Activated naive CD8-positive, alpha-beta T cell treated with anti-CD3 and anti-CD28 coated beads, Interleukin-2, amount 10 ng/mL, durations not matched to agents 7 days and 5 days (primary cell): ENCODE measurements at places on chromosomes 6 and 20. TPM values are rescaled to one million over a fixed set of nuclear protein-coding genes. Genes with fewer than 3 reads are reported as not detected.

GRCh38 chr6:47836046-47836445, 54.2 kb downstream of the OPN5 start:
- no peaks in the 10 kb centered on the region for H3K4me1 ChIP-seq
- no peak overlapping the region for H3K4me3 ChIP-seq
- no peak overlapping the region for H3K27ac ChIP-seq
- no peaks in the 10 kb centered on the region for H3K36me3 ChIP-seq
- peaks cover 10% of the 10 kb centered on the region for H3K27me3 ChIP-seq

- no peak for DNase-seq
- H3K27me3 ChIP-seq, result no peaks in the 10 kb centered on the region
- no peaks in the 10 kb centered on the region for H3K4me1 ChIP-seq
- H3K27ac ChIP-seq, result no peak overlapping the region
- H3K36me3 ChIP-seq, result no peaks in the 10 kb centered on the region
These were observed 152.4 kb downstream of the KIF6 start for GRCh38 chr6:39572661-39573340.

DNA sequence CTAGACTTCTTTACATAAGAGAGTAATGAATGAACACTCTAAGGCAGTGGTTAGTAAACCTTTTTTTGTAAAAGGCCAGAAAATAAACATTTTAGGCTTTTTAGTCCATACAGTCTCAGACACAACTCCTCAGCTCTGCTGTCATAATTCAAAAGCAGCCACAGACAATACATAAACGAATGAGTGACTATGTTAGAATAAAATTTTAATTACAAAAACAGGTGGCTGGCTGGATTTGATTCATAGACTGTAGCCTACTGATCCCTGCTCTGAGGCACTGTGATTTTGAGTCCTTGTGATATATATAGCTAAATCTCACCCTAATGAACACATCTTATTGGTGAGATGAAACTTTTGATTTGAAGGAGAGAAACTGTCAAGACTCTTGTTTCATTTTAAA, 155.1 kb downstream of the AIG1 start:
- H3K27ac ChIP-seq, result no peak overlapping the region
- no peaks in the 10 kb centered on the region for H3K4me1 ChIP-seq
- H3K36me3 ChIP-seq, result no peaks in the 10 kb centered on the region
- no peak for DNase-seq

GRCh38 chr20:62921119-62921687, 5.1 kb downstream of the DIDO1 start:
- peaks cover 70% of the 10 kb centered on the region for H3K4me1 ChIP-seq
- H3K4me3 ChIP-seq, result peak overlapping the region; percentile 77
- H3K36me3 ChIP-seq, result peaks cover 12% of the 10 kb centered on the region
- peak overlapping the region; percentile 86 for H3K27ac ChIP-seq

GRCh38 chr6:129750360-129750759, 40.4 kb upstream of the ARHGAP18 start:
- H3K27ac ChIP-seq, result peak overlapping the region; percentile 97
- H3K36me3 ChIP-seq, result peaks cover 3% of the 10 kb centered on the region
- H3K4me1 ChIP-seq, result peaks cover 45% of the 10 kb centered on the region
- H3K27me3 ChIP-seq, result no peaks in the 10 kb centered on the region

DNA sequence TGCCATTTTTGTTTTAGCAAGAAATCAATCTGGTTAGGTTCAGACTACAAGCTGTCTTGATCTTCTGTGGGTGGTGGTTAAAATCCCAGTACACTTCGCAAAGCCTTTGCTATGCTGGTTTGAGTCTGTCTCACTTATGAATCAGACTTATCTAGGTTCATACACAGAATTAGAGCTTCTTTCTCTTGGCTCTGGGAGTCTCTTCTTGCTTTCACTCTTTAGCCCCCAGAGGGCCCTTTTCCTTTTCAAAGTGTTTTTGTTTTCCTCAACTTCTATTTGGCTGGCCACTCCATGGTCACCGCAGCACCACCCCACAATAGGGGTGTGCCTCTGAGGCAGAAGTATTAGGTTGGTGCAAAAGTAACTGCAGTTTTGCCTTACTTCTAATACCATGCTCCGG, 21.3 kb downstream of the ECI2 start:
- no peak overlapping the region for H3K4me3 ChIP-seq
- no peaks in the 10 kb centered on the region for H3K4me1 ChIP-seq
- peaks cover 12% of the 10 kb centered on the region for H3K27me3 ChIP-seq
- no peak overlapping the region for H3K27ac ChIP-seq
- peaks cover 38% of the 10 kb centered on the region for H3K36me3 ChIP-seq
- no peak for DNase-seq

DNA sequence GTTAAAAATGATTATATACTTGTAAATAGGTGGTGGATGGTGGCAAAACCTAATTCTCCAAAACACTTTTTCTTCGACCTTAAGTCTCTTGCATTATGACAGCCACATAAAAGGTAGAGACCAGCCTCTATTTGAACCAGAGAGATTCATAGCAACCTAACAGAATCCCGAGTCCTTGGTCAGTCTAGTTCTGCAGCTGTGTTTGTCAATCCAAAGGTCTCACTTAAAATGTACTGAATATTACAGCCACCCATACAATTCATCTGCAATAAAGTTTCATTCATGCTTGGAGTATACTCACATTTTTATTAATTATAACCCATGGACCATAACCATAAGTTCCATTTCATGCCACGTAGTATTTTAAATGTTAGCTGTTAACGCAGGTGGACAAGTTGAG, 87.2 kb downstream of the EPM2A start:
- H3K36me3 ChIP-seq, result no peaks in the 10 kb centered on the region
- H3K27ac ChIP-seq, result no peak overlapping the region
- no peak overlapping the region for H3K4me3 ChIP-seq
- H3K27me3 ChIP-seq, result no peaks in the 10 kb centered on the region
- no peak for DNase-seq

DNA sequence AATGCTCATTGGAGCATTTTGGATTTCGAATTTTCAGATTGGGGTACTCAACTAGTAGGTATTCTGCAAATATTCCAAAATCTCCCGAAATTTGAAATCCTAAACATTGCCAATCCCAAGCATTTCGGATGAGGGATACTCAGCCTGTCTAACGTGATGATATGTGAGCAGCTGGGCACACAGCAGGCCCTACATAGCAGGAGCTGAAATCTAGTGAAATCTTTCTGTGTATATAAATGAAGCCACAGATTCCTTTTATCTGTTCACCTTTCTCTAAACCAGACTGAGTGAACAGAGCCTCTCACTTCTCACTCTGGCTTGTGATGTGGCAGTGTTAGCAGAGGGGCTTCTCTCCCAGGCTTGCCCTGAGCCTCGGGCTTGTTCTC, 17.8 kb downstream of the STX16 start:
- peaks cover 33% of the 10 kb centered on the region for H3K4me1 ChIP-seq
- H3K36me3 ChIP-seq, result peaks cover 42% of the 10 kb centered on the region
- no peak overlapping the region for H3K4me3 ChIP-seq
- no peak for DNase-seq
- no peak overlapping the region for H3K27ac ChIP-seq
- H3K27me3 ChIP-seq, result no peaks in the 10 kb centered on the region

- no peak overlapping the region for H3K27ac ChIP-seq
- DNase-seq, result no peak
- H3K4me1 ChIP-seq, result peaks cover 9% of the 10 kb centered on the region
- peaks cover 16% of the 10 kb centered on the region for H3K36me3 ChIP-seq
These were observed 280.0 kb downstream of the SOX4 start for GRCh38 chr6:21873562-21873961.

- no peak overlapping the region for H3K27ac ChIP-seq
- no peak for DNase-seq
- no peaks in the 10 kb centered on the region for H3K36me3 ChIP-seq
- peaks cover 5% of the 10 kb centered on the region for H3K4me1 ChIP-seq
These were observed 50.4 kb downstream of the RIN2 start for GRCh38 chr20:19808498-19808897.

- peaks cover 1% of the 10 kb centered on the region for H3K36me3 ChIP-seq
- peaks cover 45% of the 10 kb centered on the region for H3K4me1 ChIP-seq
- no peak overlapping the region for H3K27ac ChIP-seq
- DNase-seq, result no peak
- H3K4me3 ChIP-seq, result no peak overlapping the region
These were observed 103.7 kb downstream of the TOX2 start for GRCh38 chr20:44018259-44018941.

DNA sequence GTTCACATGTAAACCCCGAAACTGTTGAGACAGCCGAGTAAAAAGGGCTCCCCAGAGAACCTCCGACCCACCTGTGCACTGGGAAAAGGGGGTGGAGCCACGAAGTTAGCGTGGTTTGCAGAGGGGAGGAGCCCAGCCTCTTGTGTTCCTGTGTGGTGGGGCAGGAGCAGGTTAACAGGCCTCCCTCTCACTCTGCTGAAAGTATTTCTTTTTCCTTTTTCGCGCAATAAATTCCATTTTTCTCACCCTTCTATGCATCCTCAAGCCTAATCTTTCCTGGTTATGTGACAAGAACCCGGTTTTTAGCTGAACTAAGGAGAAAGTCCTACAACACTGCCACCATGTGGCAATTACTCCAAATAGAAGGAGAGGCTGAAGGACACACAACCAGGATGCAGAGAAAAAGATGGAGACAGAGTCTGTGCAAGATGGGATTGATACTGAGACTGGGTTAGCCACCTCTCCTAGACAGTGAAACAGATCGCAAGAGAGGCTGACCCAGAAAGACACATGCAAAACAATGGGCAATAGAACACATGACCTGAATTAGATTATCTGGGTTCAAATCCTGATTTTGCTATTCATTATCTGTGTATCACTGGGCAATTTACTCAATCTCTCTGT, 168.7 kb upstream of the PRSS16 start:
- no peak for DNase-seq
- H3K4me3 ChIP-seq, result peak overlapping the region; percentile 81
- H3K36me3 ChIP-seq, result no peaks in the 10 kb centered on the region
- H3K4me1 ChIP-seq, result peaks cover 6% of the 10 kb centered on the region
- H3K27ac ChIP-seq, result no peak overlapping the region

- no peaks in the 10 kb centered on the region for H3K36me3 ChIP-seq
- no peak overlapping the region for H3K27ac ChIP-seq
- H3K4me1 ChIP-seq, result peaks cover 8% of the 10 kb centered on the region
- peaks cover 60% of the 10 kb centered on the region for H3K27me3 ChIP-seq
These were observed 28.3 kb upstream of the AFDN start for GRCh38 chr6:167798453-167798852.

DNA sequence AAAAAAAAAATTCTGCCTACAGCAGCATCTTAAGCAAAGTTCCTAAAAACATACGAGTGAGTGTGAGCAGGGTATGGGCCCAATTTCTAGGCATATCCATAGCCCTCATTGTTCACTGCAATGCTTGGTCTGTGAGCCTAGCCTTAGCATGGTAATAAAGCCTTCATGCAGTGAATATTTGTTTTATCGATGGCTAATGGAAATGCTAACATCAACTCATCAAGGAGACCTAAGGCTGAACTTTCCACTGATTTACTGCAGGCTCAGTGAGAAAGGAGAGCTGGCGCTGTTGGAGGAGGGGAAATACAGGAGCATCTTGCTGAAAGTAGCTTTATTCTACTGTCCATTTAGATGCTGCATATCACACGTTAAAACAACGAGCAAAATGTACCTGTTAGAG, 139.6 kb upstream of the DTNBP1 start:
- H3K27me3 ChIP-seq, result peaks cover 2% of the 10 kb centered on the region
- no peaks in the 10 kb centered on the region for H3K36me3 ChIP-seq
- DNase-seq, result no peak
- H3K4me3 ChIP-seq, result no peak overlapping the region

- H3K27ac ChIP-seq, result no peak overlapping the region
- no peaks in the 10 kb centered on the region for H3K27me3 ChIP-seq
- peaks cover 28% of the 10 kb centered on the region for H3K4me1 ChIP-seq
- H3K4me3 ChIP-seq, result no peak overlapping the region
- peaks cover 15% of the 10 kb centered on the region for H3K36me3 ChIP-seq
These were observed 263.5 kb downstream of the TMEM242 start for GRCh38 chr6:157059781-157060180.

- H3K27me3 ChIP-seq, result peaks cover 14% of the 10 kb centered on the region
- no peak overlapping the region for H3K27ac ChIP-seq
- H3K4me3 ChIP-seq, result no peak overlapping the region
These were observed 72.8 kb upstream of the ECI2 start for GRCh38 chr6:4208158-4208557.

- no peak for DNase-seq
- H3K4me1 ChIP-seq, result peaks cover 3% of the 10 kb centered on the region
These were observed 20.3 kb downstream of the RIN2 start for GRCh38 chr20:19778404-19778803.

GRCh38 chr20:25220021-25220730, 24.7 kb downstream of the ENTPD6 start:
- H3K27ac ChIP-seq, result no peak overlapping the region
- DNase-seq, result no peak
- no peaks in the 10 kb centered on the region for H3K4me1 ChIP-seq

The MEI4 gene
- not detected for total RNA-seq

The TLDC2 gene
- not detected for total RNA-seq

The WFDC13 gene
- not detected for total RNA-seq

The ID4 gene
- not detected for total RNA-seq

The TCF19 gene
- 83.3 TPM for total RNA-seq

The GTSF1L gene
- not detected for total RNA-seq

The CALHM6 gene
- 23.2 TPM for total RNA-seq
